Suppressor macrophage treated with lipopolysaccharide for 4 hours (primary cell): ENCODE measurements at places on chromosomes 5 and 9.

DNA sequence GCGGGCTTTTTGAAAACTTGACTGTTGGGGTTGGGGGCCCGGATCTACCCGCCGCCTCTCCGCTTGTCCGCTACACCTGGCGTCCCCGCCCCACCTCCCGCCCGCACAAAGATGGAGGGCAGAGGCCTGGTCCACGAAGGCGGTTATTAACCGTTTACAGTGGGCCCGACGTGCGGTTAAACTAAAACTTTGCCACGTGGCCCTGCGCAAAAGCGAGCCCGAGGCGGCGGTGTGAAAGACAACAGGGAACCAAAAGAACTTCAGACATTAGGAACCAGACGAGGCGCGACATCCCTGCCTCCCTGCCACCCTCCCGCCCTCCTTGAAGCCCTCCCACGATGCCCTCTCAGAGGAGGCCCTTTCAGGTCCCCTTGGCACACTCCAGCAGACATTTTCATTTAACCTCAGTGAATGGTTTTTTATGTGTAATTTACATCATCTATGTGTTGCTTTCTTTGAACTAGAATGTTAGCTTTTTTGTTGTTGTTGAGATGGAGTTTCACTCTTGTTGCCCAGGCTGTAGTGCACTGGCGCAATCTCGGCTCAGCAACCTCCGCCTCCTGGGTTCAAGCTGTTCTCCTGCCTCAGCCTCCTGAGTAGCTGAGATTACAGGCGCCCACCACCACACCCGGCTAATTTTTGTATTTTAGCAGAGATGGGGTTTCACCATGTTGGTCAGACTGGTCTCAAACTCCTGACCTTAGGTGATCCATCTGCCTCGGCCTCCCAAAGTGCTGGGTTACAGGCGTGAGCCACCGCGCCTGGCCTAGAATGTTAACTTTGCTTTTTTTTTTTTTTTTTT, 999 bp upstream of the HNRNPA0 start:
- DNase-seq: peak; percentile 34

DNA sequence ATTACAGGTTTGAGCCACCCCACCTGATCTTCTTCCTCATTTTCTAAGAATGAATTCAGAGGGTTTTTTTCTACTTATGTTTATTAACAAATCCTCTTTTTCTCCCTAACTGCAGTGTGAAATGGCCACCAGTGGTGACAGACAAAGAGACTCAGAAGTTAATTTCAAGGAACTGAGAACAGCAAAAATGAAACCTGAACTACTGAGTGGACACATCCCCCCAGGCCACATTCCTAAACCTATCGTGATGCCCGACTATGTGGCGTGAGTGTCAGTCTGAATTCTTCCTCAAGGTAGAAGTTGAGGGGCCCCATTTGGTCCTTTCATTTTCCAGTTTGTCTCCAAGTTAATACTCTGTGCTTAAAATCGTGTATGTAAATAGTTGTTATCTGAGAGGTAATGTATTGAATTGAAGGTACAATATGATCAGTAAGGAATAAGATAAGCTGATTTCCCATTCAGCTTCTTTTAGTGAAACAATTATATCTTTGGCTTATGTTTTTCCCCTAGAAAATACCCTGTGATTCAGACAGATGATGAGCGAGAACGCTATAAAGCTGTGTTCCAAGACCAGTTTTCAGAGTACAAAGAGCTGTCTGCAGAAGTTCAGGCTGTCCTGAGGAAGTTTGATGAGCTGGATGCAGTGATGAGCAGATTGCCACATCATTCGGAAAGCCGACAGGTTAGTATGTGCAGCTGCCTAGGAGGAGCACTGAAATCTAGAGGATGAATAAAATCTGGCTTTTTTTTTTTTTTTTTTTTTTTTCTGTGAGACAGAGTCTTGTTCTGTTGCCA, 17.7 kb downstream of the MARVELD2 start:
- DNase-seq: peak; percentile 32

- DNase-seq: no peak
Observed at GRCh38 chr9:105418588-105419500, 29.0 kb upstream of the FSD1L start.

DNA sequence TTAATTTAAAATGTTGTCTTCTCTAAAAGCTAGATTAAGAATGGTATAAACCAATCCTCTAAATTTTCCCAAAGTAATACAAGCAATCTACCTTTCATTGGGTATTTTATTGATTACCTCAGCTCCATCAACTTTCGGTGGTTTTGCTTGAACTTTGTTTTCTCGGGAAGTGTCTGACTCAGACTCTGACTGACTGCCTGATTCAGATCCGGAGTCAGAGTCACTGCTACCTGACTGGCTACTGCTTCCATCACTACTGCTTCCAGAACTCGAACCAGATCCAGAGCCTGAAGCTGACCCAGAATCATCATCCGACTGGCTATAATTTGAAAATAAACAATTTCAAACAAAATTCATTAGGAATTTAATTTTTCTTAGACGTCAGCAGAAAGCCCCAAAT, 24.0 kb downstream of the CHD1 start:
- DNase-seq: no peak

- no peak for DNase-seq
Observed at GRCh38 chr5:138568061-138568824, 7.0 kb downstream of the HSPA9 start.

DNA sequence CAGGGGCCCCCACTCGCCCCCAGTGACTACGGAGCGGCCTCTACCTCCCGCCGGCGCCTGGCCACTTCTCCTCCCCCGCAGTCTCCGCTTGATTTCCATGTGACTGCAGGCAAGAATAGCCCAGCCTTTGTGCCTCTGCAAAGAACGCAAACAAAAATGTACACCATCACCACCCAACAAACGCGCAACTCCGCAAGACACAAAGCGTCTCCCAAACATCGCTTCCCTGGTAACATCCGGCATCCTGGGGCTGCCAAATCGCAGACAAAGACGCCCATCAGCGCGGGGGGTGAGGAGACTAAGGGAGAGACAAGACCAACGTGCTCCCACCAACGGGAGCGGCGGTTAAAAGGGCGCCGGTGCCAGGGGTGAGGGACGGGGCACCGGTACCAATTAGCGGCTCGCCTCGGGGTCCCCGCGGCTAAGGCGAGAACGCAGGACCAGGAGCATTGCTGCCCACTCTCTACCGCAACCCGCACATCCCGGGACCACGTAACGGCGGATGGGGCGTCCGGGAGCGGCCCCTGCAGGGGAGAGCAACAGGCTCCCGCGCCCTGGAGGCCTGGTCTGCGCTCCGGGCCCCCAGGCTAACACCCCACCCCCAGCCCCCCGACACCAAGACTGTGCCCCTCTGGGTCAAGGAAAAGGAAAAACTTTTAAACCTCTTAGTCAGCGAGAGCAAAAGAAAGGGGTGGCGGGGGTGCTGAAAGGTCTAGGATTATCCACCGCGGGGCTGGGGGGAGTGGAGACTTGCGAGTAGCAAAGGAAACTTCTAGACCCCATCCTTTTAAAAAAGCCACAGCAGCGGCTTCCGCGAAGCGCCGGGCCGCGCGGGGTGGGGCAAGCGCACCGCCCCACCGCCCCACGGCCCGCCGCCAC, 885 bp downstream of the MPDZ start:
- DNase-seq: no peak

- peak; percentile 58 for DNase-seq
Observed at GRCh38 chr5:10579536-10580521, 16.0 kb downstream of the ANKRD33B start.

- DNase-seq: peak; percentile 47
Observed at GRCh38 chr5:175444060-175444904, at the start of gene DRD1. Gene DRD1 (minus strand): TSS chr5:175444182. CDS start chr5:175443099, 1,083 bp downstream.

- DNase-seq: no peak
Observed at GRCh38 chr9:77097335-77097734, 77.9 kb downstream of the FOXB2 start.

- DNase-seq: no peak
Observed at GRCh38 chr9:36046923-36047322, 10.2 kb downstream of the RECK start.

GRCh38 chr9:91141407-91141965, 220.2 kb downstream of the AUH start:
- no peak for DNase-seq

DNA sequence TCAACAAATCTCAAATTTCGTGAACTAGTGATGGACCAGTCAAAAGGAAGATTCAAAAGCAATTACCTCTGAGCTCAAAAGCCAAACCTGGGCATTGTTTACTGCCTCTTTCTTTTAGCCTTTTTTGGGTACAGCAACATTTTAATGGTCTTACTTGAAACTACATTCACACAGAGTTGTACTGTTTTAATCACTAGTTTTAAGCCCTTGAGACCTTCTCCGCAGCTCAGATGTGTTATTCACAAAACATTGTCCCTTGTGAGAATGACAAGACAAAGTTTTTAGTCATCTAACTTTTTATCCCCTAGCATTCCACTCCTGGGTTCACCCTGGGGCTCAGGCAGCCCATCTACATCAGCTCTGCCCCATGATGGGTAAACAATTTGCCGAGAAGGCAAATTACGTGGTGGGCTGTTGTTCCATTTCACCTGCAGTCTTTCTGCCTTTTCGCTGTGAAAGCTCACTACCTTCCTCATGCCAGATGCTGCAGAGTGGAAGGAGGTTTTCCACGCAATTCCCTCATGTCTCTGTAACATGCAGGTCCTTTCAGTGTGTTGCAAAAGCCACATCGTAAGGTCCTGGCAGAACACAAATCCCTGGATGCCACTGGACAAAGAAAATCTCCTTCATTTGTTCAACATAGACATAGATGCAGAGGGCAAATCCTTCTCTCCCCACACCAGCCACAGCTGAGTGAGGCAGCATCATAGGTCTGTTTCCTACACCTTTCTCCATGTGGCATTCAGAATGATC, 175.7 kb downstream of the EBF1 start:
- DNase-seq: no peak

- DNase-seq: no peak
Observed at GRCh38 chr9:18825656-18826170, 207.3 kb downstream of the SAXO1 start.

GRCh38 chr9:123309611-123310010, 41.2 kb upstream of the STRBP start:
- no peak for DNase-seq

DNA sequence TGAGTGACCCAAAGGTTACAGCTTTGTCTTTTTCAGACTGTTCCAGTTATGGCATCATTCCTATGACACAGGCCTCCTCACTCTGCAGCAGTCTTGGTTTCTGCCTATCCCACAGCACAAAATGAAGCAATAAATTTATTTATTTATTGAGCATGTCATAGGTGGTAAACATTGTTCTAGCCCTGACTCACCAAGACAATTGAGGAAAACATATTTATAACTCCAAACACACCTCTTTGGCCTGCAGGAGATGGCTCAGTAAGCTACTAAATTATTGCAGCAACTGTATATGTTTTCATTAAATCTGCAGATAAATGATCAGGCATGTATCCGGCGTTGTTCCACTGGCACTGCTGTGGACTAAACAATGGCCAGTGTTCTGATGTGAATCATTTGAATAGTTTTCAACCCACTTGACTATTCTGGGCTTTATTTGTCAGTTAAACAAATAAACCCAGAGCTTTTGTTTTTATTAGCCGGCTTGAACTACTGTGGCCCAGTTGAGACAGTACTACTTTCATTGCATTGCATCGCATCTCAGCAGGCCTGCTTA, 83.2 kb downstream of the FOXD1 start:
- DNase-seq: no peak

DNA sequence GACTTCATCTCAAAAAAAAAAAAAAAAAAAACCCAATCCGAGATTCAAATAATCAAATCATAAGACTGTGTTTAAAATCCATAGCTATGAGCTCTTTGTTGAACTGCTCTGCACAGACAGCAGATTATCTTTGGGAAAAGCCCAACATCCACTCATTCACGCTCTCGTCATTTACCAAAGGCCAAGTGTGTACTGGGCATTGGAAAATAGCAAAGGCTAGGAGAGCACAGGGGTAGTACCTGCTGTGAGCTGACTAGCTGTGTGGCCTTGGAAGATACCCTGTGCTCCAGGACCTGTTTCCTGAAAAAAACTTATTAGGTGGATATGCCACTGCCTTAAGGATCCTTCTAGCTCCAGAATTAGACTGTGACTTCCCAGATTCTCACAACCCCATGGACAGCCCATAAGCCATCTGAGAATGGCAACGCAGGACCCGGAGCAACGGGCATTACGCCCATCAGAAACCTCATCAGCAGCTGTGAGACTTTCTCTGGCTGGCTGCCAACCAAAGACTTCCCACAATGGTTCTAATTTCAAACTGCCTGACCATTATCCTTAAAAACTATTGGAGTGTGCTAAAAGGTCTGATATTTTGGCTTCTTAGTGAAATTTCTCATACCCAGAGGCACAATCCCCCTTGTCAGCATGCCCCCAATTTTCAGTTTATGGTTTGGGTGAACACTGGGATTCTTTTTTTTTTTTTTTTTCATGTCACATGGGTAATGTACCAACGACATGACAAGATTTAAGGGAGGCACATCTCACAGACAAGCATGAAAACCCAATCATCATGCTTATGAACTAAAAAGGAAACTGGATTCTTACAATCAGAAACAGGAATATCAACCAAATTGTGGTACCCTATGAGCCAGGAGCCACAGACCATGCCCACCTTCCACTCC, 16.8 kb downstream of the SERINC5 start:
- no peak for DNase-seq

DNA sequence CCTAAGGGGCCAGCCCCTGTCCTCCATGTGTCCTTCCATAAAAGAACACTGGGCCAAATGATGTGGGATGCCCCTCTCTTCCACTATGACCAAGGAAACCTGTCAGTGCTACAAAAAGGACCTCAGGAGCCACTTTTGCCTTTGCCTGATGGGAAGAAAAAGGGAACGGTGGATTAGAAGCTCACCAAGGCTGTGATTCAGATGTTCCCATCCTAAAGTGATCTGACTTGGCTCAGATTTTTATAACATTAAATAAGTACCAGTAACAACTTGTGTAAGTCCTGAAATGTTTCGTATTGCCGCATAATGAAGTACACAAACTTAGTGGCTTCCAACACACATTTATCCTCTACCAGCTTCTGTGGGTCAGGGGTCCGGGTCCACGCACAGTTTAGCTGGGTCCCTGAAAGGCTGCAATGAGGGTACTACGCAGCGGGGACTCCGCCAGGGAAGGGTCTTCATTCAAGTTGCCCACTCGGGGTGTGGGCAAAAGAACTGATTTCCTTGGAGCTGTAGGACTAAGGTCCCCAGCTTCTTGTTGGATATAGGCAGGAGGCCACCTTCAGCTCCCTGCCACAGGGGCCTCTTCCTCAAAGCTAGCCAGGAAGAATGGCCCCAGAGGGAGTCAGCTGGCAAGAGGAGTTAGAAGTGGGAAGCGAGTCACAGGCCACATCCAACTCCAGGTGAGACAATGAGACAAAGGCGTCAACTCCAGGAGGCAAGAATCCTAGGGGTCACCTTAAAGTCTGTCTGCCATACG, 60.4 kb downstream of the RAPGEF1 start:
- no peak for DNase-seq

DNA sequence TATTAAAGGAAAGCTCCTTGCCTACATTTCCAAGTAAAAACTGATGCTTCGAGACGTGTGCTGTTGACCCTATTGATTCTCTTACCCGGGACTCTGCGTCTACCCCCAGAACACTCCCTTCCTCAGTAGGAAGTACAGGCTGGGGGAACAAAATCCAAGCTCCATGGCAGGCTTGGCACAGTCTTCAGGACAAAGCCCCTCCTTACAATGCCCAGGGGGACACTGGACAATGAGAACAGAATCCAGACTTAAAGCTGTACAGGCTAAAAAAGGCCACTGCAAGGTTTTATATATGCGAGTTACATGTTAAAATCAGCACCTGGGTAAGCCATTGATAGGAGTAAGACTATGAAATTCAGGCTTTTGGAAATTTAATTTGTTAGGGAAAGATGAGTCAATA, 250.6 kb upstream of the DAPK1 start:
- DNase-seq: no peak

- no peak for DNase-seq
Observed at GRCh38 chr5:206406-206805, 11.5 kb downstream of the CCDC127 start.
